K562 (cell line): ENCODE measurements at places on chromosomes 4 and X. TPM values are rescaled to one million over a fixed set of nuclear protein-coding genes. Genes with fewer than 3 reads are reported as not detected.

DNA sequence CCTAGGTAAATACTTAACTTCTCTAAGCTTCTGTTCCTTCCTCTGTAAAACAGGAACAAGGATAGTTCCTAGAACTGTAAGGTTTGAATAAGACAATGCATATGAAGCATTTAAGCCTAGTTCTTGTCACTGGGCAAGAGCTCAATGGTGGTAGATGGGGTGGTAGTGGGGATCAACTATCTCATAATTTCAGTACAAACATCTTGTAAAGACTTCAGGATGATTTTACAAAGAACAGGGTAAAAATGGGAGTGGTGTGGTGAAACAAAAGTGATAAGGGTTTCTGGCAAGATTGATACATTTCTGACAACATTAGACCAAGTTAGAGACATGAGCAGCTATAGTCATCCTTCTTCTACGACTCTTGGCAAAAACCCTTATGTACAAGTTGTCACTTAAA is 137.8 kb downstream of the SCFD2 start:
- DNase-seq = no peak

- no peak for DNase-seq
Observed at GRCh38 chrX:27679281-27679680, 89.1 kb downstream of the DCAF8L2 start.

Gene RPA4
- not detected in 2 replicates for total RNA-seq

Gene DCAF12L2
- total RNA-seq = not detected in 2 replicates

GRCh38 chr4:51858605-51859202 is 15.8 kb downstream of the DCUN1D4 start:
- DNase-seq = no peak

Gene CXXC4
- total RNA-seq = not detected in 2 replicates

Gene AMBN
- not detected in 2 replicates for total RNA-seq

- no peak for DNase-seq
Observed at GRCh38 chr4:177737387-177737940, 295.2 kb upstream of the AGA start.
